Immature natural killer cell (primary cell): ENCODE measurements at places on chromosomes 12 and 14. TPM values are rescaled to one million over a fixed set of nuclear protein-coding genes. Genes with fewer than 3 reads are reported as not detected.

Gene RHEBL1
- 22.5 TPM for polyA plus RNA-seq

Gene CLEC7A
- not detected for polyA plus RNA-seq

GRCh38 chr12:68772714-68773113 lies 26.7 kb downstream of the SLC35E3 start:
- peak overlapping the region; percentile 49 for H3K27ac ChIP-seq
- H3K36me3 ChIP-seq, result peaks cover 4% of the 10 kb centered on the region
- no peak overlapping the region for H3K4me3 ChIP-seq
- DNase-seq, result no peak
- no peaks in the 10 kb centered on the region for H3K27me3 ChIP-seq

- H3K4me1 ChIP-seq, result no peaks in the 10 kb centered on the region
- no peak overlapping the region for H3K4me3 ChIP-seq
- H3K27me3 ChIP-seq, result no peaks in the 10 kb centered on the region
- H3K36me3 ChIP-seq, result no peaks in the 10 kb centered on the region
- DNase-seq, result no peak
- no peak overlapping the region for H3K27ac ChIP-seq
Observed at GRCh38 chr12:62744551-62744950, 190.4 kb downstream of the PPM1H start.

GRCh38 chr12:52370926-52371608 lies 3.8 kb upstream of the KRT85 start:
- H3K36me3 ChIP-seq, result no peaks in the 10 kb centered on the region
- no peak overlapping the region for H3K27ac ChIP-seq
- peaks cover 17% of the 10 kb centered on the region for H3K27me3 ChIP-seq
- DNase-seq, result no peak
- H3K4me3 ChIP-seq, result no peak overlapping the region

DNA sequence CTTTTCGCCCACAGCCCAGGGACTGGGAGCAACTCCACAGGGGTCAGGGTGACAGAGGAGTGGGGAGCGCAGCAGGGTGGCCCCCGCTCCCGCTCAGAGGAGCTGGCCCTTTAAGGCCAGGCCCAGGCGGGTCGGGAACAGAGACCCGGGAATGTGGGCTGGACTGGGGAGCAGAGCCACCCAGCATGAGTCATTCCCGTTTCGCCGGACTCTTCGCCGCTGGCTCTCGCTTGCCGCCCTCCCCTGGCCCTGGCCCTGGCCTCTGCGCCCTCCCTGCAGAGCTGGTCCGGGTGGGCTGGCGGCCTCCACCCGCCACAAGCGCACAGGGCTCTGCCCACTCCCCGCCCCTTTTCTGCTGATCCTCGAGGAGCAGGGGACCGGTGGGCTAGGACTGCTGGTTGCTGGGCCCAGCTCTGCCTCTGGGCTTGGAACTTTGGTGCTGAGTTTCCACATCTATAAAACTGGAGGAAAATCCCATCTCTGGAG lies 92.8 kb downstream of the NINJ2 start:
- H3K4me3 ChIP-seq, result no peak overlapping the region
- no peaks in the 10 kb centered on the region for H3K36me3 ChIP-seq
- DNase-seq, result no peak
